Activated CD4-positive, CD25-positive, alpha-beta regulatory T cell (primary cell): ENCODE measurements at places on chromosomes 11 and 22.
A peak's percentile ranks its signal among the peaks of the same experiment; 100 is the strongest.

- no peak for DNase-seq
Measured at GRCh38 chr11:68504432-68505066, 44.0 kb downstream of the PPP6R3 start.

DNA sequence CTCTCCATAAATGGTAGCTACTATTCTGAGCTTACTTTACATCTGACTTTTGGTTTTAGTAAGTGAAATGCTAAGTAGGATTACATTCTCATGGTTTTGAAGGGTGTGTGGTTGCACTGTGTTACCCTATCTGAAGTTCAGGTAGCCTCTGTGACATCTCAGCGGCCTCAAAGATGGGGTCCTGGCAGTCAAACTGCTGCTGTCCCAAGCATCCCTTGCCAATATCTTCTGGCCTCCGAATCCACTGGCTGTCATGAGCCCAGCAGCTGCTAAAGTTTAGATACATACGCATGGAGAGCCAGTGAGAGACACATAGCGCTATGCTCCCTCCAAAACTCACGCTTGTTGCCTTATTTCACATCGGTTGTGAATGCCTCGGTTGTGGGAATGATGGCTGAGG lies 34.9 kb downstream of the UBASH3B start:
- DNase-seq, result no peak

DNA sequence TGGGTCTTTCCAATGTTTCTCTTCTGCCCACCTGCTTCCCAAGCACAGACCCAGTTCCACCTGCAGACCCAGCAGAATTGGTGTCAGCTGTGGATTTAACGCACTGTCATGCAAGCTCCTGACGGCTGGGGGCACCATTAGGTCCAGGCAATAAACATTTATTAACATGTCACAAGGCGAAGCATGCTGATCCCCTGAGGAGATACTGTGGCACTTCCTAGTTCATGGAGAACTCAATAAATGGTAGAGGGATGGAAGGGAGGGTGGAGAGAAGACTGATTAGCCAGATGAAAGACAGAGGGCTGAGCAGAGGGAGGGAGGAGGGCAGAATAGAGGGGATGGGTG lies 68.3 kb upstream of the TSPAN18 start:
- no peak for DNase-seq

GRCh38 chr22:47748957-47749356 lies 986.5 kb downstream of the TBC1D22A start:
- DNase-seq, result no peak

GRCh38 chr22:21940521-21940920 lies 12.1 kb downstream of the PPM1F start:
- no peak for DNase-seq

DNA sequence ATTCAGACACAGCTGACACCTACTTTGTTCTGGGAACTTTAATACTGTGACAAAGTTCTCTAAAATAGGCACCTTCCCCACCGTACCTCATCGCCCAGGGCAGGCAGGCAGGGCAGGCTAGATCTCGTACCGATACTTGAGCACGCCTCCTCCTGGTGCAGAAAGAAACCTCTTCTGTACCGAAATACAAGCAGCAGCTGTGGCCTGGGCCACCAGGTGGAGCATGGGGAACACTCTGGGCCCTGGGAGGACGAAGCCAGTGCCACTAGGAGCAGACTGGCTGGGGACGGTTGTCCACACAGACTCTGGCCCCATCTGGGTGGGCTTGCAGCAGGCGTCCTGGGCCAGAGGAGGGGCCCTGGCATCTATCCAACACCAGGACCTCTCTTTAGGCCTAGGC lies 12.8 kb downstream of the PMM1 start:
- no peak for DNase-seq

GRCh38 chr11:89536926-89537325 lies 45.8 kb upstream of the NOX4 start:
- no peak for DNase-seq

DNA sequence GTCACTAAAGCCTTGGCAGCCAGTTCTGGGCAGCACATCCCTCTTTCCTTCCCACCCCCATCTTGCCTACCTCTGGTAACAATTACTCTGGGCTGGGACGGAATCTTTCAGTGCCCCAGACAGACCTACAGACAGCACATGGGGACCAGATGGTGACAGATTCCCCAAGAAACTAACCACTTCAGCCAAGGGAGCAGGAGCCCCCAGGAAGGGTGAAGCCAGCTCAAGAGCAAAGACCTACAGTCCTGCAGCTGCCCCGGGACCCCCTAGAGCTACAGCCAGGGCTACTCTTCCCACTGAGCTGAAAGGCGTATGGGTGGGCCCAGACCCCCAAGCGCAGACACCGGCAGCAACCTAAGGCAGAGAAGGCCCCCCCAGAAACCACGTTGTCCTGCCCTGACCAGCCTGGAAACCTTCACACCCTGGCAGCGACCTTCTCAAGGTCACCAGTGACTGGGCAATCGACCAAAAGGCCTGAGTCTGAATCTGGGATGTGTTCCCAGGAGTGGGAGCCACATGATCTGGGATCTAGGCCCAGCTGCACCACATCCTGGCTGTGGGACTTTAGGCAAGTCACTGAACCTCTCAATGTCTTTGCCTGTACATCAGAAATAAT lies 65.8 kb downstream of the LRRC32 start:
- DNase-seq, result no peak

GRCh38 chr11:128878455-128878854 lies 11.4 kb upstream of the KCNJ1 start:
- no peak for DNase-seq

DNA sequence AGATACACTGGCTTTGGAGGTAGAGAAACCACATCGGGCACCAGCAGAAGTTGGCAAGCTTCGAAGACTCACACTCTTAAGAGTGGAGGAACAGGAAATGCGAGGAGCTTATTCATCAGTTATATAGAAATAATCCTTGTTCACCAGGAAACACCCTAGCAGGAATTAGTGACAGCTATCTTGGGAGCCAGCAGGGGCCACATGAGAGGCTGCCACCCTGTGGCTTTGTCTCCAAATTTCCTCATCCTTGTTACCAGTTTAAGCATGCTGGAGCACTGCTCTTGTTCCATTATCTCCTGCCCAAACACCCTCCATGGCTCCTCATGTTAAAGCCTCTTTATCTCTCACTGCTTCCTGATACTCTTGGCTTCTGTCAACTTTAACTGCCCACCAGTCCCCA lies 131.0 kb downstream of the PLEKHA7 start:
- no peak for DNase-seq

GRCh38 chr11:59673291-59673690 lies 4.5 kb upstream of the PATL1 start:
- no peak for DNase-seq

- no peak for DNase-seq
Measured at GRCh38 chr11:117572129-117572528, 224.9 kb downstream of the DSCAML1 start.

GRCh38 chr22:30290342-30291057 lies 1.2 kb upstream of the CASTOR1 start:
- no peak for DNase-seq

GRCh38 chr22:46042786-46043185 lies 65.8 kb upstream of the WNT7B start:
- DNase-seq, result no peak

DNA sequence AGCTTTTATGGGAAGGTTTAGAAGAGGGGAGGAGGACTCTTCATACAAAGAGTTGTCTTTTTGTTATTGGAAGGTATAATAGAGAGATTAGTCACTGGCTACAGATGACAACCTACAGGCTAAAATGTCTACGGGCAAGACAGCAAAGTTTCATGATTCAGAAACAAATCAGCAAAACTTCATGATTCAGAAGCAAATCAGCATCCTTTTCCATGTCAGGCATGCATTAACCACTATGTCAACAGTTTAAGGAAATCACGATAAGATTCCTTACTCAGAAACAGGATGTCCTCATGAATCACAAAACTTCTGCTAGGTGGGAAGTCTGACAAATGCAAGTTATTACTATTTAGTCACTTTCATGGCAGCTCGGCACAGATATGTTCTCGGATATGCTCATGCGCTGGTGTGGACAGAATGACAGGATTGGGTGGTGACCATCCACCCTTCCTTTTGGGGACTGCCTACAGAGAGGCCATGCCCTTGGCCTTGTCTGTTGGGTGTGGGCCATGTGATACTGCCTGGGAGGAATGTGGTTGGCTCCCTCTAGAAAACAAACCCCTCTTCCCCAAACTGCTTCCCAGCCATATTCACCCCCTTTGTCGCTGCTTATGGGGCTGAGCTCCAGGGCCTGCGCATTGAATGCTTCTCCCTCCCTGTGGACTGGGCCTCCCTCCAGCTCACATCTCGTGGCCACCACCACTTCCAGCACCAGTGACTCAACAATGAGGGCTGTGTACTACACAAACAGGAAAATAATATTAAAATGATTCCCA lies 10.1 kb downstream of the C11orf91 start:
- DNase-seq, result no peak

GRCh38 chr22:44131989-44132685 lies 48.6 kb upstream of the PARVG start:
- no peak for DNase-seq

DNA sequence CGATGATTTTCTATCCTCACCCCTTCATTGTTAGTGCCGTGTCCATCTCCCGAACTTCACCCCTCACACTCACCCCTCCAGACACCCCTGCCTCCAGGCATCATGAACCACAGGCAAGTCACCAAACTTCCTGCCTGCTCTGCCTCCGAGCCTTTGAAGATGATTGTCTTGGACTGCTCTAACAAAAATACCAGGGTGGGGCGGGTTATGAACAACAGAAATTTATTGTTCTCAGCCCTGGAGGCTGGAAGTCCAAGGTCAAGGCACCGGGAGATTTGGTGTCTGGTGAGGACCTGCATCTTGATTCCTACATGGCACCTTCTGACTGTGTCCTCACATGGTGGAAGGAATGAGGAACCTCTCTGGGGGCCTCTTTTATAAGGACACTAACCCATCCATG lies 1508.3 kb downstream of the TBC1D22A start:
- no peak for DNase-seq

DNA sequence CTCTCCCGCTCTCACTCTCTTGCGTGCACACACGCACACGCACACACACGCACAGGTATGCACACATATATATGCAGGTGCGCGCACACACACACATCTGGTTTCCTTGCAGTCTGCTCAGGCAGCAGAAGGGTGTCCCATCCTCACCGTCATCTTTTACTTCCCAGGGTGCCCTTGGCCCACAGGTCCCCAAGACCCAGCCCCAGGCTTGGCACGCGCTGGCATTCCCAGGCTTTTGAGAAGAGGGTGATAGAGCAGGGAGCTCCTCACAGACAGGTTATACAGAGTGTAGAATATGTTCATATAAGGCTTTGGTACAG lies 52.0 kb upstream of the SPATA19 start:
- DNase-seq, result no peak

- DNase-seq, result no peak
Measured at GRCh38 chr11:84165139-84165538, 879.0 kb upstream of the CCDC90B start.

- no peak for DNase-seq
Measured at GRCh38 chr22:16603448-16603768, 10.8 kb upstream of the CCT8L2 start.

DNA sequence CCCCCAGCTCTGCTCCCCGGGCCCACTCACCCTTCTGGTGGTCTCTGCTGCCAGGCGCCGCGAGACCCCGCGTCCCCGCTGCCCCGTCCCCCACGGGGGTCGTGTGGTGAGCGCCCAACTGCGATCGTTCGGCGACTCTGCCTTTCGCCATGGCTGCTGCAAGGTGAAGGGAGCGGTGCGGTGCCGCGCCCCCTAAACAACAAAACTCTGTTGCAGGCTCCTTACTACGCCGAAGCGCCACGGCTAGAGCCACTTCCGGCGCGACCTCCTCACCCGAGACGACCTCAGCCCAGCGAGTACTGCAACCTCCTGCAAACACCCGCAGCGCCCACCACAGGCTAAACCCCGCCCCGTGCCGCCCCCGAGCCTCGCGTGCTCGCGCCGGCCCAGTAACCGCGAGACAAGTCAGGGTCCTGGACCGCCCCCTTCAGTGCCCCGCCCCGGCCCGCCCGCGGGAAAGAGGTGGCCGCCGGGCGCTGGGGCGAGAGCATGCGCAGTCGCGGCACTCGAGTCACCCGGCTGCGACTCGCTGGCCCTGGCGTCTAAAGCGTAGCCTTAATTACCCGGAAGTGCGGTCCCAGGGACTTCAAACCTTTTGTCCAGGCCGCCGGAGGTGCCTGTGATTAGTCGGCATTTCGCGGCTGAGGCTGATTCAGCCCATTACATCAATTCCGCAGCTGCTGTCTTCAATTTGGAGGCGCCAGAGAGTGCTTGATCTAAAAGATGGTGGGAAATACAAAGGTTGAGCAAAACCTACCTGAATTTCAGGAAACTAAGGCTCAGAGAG lies at the start of gene TMEM41B:
Gene TMEM41B, minus strand, starts transcription at position 303 of the 787 bp plus-strand sequence. Its CDS starts 152 bp downstream, at position 151.
- peak; percentile 99 for DNase-seq

DNA sequence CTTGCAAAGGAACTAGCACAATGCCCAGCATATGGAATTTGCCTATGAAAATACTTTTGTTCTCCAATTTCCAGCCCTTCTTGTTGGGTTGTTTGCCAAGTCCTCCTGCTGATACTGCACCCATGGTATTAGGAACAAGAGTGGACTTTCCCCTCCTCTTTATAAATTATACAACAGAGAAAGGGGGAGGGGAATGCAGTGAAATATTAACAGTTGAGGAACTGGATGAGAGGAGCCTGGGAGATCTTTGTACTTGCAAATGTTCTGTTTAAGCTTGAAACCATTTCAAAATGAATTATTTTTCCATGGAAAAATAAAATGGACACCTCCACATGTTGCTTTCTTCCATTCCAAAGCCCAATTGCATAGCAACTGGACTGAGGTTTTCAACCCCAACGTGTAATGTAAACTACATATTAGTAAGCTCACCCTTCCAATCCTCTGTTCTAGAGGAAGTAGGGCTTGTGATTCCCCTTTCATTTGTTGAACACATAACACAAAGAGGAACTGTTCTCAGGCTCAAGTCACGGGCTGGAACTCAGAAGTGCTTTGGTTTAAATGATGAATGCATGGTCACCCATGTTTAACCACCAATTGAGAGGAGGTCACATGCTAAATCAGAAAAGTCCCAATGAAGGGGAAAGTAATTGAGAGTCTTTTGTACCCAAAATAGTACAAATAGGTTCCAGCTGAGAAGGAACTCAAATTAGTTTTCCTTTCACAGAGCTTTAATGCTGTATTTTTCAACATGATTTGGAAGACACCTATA lies 66.2 kb upstream of the ZC3H12C start:
- no peak for DNase-seq

DNA sequence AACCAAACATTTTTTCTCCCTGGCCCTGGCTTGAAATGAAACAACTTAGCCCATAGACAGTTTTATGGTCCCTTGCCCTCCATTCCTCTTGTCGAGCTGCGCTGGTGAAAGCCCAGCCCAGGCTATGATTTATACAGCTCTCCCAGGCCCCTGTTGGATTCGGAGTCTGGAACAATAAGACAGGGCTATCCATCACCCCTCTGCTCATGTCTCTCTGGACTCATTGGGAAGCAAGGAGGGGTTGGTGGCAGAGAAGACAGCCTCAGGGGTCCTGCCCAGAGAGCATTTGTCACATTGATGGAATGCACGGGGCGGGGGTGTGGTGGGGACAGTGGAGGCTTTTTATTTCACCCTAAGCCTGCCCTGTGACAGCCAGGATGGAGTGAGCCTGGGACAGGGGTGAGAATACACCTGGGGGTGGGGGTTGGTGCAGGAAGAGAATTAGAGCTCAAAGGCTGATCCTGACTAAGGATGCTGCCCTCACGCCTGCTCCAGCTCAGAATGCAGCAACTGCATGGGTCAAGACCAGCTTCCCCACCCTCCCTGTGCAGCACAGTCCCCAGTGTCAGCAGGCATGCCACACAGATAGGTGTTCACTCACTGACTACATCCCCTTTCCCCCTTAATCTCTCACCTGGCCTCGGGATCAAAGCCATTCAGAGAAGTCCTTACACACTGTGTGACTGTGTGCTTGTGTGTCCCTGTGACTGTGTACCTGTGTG lies 10.0 kb upstream of the PKNOX2 start:
- no peak for DNase-seq

- DNase-seq, result no peak
Measured at GRCh38 chr11:119273721-119274120, 43.2 kb downstream of the MCAM start.
